Non-pigmented ciliary epithelial cell (primary cell): ENCODE measurements at places on chromosomes 2 and 18.

GRCh38 chr2:159019021-159019420 lies 50.6 kb downstream of the TANC1 start:
- DNase-seq, result no peak

DNA sequence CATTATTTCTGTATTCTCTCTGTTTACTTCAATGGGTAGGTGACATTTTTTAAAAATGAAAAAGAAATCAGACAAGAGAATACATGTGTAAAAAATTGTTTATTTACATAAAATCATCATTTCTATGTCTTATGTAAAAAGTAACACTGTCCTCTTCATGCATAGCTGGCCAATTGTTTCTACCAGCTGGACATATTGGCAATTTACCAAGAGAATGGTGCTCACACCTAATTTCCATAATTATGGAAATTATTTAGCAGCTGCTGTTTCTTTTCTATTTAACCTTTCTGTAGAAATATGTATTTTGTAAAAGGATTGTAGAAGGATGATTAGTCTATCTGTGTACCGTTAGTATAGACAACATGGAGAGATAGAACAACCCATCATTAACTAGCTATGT lies 791.9 kb downstream of the TRIB2 start:
- no peak for DNase-seq

DNA sequence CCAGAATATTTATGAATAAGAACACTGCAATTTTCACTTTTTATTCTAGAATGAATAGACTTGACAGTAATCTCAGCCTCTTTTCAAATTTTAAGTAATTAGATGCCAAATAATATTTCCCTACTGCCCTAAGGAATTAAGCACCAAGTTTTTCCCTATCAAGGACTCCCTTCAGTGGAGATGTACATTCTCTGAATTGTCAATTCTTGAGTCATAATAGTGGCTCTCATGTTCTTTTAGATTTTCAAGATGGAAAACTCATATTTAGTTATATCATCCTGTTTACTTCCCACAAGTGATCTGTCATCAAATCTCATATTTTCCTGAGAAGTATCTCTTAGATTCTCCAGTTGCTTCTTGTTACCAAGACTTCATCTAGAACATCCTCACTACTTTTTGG lies 1248.9 kb upstream of the CHAC2 start:
- no peak for DNase-seq

GRCh38 chr2:195442458-195443175 lies 214.4 kb upstream of the SLC39A10 start:
- no peak for DNase-seq

DNA sequence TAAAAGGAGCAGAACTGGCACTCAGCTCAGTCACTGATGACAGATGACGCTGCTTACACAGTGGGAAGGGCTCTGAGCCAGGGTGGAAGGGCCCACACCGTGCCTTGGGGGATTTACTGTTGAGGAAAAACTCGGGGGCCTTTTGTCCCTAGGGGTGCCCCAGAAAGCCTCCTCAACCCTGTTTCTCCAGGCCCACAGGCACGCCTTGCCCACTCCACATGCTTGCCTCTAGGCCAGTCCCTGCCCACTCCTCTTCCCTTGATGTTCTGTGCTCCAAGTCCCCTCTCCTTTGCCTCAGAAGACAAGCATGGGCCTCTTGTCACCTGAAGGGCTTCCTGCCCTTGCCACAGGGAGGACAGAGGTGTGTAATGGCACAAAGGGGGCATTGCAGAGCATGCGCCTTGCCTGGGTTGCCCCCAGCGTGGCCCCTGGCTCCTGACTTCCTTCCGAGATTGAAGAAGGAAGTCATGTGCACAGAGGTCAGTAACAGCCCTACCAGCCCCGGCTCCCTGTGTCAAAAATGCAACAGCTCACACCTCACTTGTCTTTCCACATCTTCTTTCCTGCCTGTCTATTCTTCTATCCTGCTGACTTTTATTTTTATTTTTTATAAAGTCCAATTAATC lies 65.1 kb downstream of the LIPG start:
- no peak for DNase-seq

DNA sequence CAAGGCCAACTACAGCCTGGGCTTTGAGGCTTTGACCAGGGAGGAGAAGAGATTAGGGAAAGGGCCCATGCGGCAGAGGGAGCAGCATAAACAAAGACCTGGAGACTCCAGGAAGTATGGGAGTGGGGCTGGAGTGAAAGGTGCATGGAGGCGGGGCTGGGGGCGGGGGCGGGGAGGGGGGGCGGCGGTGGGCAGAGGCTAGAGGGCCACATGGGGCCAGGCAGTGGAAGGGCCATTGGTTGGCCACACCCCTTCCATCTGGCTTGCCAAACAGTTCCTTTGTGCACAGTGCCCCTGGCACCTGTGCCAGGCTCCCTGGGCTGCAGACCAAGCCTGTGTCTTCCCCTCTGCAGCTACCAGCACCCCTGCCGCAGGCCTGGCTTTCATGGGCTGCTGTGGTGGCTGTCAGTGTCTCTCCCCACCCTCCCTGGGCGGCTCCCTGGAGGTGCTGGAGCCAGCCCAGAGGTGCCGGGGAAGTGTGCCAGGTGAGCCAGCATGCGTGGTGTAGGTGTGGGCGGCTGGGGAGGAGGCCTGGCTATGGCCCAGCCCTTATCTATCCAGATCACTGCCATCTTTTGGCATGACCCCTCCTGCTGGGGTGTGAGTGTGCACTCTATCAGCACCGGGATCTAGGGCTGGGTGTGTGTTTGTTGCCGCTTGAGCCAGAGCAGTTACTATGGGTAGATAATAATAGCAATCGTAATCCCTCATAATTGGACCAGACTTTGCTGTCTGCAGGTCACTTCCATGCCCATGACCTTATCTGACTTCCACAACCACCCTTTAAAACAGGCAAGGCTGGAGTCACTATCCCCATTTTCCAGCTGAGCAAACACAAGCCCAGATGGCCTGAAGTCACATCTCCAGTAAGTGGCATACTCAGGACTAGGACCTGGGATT lies 30.5 kb downstream of the DNMT3A start:
- DNase-seq, result no peak

DNA sequence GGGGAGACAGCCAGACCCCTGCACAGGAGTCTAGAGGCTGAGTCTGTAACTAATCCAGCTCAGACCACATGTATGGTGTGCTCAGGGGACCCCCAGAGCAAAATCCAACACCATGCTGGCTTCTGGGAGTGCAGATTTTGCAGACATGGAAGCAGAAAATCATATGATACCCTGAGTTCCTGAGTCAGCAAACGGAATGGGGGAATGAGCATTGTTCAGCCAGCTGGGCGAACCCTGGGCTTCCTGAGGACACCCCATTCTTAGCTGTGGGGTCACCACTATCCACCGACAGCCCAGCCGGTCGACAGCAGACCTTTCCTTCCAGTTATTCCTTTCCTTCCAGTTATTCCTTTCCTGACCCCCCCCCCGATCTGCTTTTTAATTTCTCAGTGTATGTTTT lies 322.9 kb downstream of the GBX2 start:
- DNase-seq, result no peak

- DNase-seq, result no peak
Measured at GRCh38 chr2:50597206-50597605, 434.7 kb downstream of the NRXN1 start.

GRCh38 chr2:214320211-214320610 lies 90.6 kb upstream of the VWC2L start:
- no peak for DNase-seq

GRCh38 chr2:161586517-161587167 lies 37.6 kb upstream of the SLC4A10 start:
- DNase-seq, result peak; percentile 5

GRCh38 chr18:59783138-59783537 lies 85.9 kb upstream of the CCBE1 start:
- peak; percentile 55 for DNase-seq

DNA sequence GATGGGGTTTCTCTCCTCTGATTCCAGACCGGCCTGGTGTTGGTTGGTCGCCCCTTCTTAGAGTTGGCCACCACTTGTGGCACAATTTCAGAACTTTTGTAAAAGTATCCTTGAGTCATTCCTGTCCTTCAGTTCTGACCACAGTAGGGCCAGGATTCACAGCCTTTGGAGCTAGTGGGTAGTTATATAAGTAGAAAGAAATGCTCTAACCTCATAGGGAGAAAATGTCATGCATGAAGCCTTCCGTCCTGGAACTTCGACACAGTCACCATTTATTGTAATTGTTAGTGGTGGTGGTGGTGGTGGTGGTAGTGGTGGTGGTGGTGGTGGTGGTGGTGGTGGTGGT lies 65.4 kb downstream of the EPAS1 start:
- no peak for DNase-seq

GRCh38 chr2:30358842-30359241 lies 88.2 kb upstream of the LCLAT1 start:
- DNase-seq, result no peak

DNA sequence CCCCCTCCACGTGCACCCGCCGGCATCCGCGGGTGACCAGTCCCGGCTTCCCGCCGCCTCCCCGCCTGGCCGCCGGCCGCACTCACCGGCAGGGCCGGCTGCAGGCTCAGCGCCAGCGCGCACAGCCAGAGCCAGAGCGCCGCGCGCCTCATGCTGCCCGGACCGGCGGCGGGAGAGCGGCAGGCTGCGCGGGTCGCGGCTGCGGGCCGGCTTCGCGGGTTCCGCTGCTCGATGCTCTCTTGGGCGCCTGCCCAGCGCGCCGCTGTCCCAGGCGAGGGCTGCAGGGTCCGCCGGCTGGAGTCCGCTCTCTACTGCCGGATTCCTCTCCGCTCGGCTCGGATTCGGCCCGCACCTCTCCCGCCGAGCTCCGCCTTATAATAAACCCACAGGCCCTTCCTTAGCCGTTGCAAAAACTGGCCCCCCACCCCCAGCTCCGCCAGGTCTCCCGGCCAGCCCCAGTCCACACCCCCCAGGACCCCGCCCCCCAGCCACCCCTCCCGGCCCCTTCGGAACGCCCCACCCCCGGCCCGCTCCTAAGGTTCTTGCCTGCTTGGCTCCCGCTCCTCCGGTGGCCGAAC lies at the start of gene SDC1:
SDC1 (minus strand) TSS at position 415 of the 578 bp plus-strand sequence; CDS start at position 152, 263 bp downstream.
- no peak for DNase-seq

GRCh38 chr2:73079636-73080035 lies 8.1 kb upstream of the SFXN5 start:
- DNase-seq, result no peak

DNA sequence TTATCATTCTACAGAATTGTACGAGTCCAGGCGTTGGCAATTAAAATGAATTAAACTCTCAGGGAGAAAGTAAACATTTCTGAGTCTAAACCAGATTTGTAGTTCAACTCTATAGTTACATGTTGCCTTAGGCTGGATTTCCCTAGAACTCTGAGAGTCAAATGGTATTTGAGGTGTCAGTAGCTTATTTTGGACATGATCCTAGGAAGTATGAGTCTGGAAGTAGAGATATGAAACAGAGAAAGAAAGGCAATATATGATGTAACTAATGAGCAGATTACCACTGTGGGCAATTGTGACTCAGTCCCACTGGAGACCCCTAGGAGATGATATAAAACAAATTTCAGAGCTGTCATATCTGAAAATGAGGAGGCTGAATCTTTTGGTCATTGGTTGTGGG lies 199.1 kb upstream of the UBE2E3 start:
- DNase-seq, result no peak

DNA sequence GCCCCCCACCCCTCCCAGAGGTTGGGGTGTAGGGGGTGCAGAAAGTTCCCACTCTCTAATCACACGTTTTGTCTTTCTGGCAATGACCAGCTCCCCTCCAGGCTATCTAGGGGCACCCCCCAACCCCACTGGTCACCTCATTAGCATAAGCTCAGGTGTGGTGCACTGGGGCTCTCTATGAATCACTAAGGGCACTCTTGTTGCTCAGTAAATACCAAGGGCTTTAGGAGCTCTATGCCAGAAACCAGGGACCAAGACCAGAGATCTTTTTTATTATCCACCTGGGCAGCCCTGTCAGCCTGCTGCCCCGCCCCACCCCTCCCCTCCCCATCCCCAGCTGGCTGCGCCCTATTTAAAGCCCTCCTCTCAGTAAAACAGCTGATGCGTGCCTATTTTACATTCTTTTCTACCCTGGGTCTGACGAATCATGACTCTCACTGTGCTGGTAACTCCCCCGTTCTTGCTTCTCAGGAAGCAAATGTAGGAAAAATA lies 24.3 kb downstream of the NCK2 start:
- no peak for DNase-seq

DNA sequence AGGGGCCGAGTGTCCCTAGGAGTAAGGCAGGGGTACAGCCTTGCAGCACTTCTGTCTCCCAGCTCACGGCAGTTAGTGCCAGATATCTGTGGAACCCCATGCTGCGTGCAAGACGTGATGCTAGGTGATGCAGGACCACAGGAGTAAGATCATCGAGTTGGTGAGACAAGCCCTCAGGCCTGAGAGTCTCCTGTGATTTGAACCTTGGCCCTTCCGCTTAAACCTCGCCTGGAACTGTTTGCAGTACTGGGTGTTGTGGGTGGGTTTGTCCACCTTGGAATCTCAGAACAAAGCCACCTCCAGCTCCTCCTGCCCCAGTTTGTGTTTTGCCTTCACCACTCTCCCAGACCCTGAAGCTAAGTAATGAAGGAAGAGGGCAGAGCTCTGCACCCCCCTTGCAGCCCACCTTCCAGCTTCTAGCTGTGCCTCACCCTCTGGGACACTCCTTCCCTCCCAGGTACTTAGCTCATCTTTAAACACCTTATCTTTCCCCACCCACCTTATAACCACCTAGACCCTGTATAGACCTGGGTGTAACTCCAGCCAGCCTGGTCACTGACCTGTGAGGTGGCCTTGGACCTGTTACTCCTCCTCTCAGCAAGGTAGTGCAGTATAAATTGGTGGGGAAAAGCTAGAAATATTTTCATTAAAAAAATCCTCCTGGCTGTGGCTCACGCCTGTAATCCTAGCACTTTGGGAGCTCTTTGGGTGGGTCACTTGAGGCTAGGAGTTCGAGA lies 6.6 kb downstream of the CNNM4 start:
- DNase-seq, result no peak

DNA sequence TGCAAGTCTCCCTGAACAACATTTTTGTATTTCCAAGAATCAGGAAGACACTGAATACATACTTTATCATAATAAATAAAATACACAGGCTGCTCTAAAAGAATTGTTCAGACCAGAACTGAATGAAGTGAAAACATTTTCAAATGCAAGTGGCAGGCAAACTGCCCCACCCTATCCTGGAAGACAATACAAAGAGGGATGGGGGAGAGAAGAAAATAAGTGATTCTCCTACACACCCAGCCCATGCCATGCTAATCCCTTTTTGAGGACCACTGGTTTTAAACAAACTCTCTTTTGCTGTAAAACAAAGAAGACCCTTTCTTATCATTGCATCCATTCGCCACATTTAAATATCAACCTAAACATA lies 95.6 kb downstream of the PID1 start:
- no peak for DNase-seq

- DNase-seq, result no peak
Measured at GRCh38 chr2:123738643-123739042, 286.4 kb upstream of the CNTNAP5 start.

GRCh38 chr2:237440819-237441281 lies 26.9 kb upstream of the COL6A3 start:
- DNase-seq, result no peak

DNA sequence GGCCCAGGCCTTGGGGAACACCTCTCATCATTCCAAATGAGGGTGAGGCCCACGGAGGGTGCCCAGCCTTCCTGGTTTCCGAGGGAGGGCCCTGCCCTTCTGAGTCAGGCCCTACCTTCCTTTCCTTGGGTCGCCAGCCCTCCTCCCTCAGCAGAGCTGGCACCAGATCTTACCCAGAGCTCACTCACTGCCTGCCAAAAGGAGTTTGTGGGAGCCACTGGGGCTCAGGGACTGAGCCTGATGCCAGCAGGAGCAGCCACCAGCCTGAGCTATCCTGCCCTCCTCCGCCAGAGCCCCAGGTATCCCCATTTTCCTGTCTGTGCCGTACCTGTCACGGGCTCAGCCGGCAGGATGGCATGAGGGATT lies 64.1 kb downstream of the NRP2 start:
- no peak for DNase-seq
